ENCODE measurements at places on chromosomes 12 and 14.

GRCh38 chr14:99255621-99256482 lies 16.1 kb downstream of the BCL11B start:
- DNase-seq = peak; percentile 39

GRCh38 chr12:124032265-124032886 lies 59.4 kb downstream of the ZNF664 start:
- DNase-seq = peak; percentile 15

DNA sequence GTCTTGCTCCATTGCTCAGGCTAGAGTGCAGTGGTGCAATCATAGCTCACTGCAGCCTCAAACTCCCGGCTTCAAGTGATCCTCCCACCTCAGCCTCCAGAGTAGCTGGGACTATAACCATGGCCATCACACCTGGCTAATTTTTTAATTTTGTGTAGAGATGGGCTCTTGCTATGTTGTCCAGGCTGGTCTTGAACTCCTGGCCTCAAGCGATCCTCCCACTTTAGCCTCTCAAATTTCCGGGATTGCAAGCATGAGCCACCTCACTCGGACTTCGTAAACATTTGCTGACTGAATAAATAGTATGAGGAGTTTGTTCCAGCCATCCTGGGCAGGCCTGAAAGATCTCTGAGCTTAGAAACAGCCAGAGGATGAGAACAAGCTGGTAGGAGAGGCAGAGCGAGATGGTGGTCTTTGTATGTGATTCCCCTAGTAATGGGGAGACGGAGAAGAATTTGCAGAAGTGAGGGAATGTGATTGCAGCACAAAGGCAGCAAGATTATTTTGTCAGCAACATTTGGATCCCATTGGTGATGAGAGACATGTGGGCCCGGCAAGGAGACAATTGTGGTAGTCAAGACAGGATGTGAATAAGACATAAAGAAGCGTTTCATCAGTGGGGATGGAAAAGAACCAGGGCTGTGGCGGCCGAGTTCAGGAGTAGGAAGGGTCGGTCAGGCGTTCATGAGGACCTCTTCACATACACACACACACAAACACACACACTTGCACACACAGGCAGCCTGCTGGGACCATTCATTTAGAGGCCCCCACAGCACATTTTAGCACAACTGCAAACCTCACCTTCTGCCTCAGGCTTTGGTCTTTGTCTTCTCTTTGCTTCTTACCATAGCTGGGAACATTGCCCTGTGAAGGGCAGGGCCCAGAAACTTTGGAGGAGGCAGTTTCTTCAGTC lies 155.5 kb downstream of the ZFP36L1 start:
- peak; percentile 60 for DNase-seq

DNA sequence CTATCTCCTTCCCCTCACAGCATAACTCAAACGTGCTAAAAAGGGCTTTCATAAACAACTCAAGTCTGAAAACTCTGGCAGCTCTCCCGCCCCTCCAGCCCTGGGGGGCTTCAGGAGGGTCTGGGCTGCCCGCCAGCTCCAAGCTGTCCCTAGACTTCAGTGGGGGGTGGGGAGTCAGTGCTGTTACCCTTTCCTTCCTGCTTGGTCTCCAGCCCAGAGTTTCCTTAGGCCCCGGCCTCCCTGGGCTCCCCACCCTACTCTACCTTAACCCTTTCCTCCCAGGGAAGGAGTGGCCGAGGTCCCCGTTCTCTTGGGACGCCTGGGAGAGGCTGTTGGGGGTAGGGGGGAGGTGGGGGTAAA lies 530 bp upstream of the NYNRIN start:
- DNase-seq = no peak

DNA sequence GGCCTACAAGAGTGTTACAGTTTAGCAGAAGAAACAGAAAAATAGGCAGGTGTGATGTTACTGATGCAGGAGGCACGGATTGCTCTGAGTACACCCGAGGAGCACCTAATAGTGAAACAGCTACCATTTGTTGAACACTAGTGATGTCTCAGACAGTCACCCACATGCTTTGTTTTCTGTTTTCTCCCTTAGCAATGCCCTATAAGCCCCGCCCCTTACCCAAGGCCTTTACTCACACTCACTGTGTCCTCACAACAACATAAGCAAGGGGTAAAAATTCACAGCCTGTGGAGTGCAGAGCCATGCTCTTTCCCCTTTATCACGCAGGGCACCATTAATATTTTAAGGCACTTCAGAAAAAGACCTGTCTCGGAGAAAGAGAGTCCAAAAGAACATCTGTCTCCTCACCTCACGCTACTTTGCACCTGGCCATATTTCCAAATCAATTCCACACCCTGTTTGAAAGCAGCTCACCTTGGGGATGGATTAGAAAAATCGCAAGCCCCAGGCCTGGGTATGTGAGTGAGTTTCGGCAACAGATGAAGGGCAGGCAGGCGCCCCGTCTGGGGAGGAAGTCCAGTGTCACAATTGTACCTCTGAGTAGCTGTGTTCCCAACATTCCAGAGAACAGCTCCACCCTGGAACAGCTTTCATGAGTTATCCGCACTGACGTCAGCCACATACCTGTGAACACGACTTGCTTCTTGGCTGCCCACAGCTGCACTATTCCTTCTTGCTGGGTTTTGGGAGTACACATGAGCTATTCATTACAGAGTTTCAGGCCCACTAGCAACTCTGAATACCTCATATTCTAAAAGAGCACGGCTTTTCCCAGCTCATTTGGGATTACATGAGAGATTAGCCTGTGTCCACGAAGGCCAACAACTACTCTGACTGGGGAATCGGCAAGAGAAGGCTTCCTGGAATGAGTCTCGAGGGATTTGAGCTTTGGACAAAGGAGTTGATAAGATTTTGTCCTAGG lies 26.0 kb downstream of the MAPK1IP1L start:
- DNase-seq = peak; percentile 36

GRCh38 chr14:37590428-37591139 lies 4.5 kb downstream of the FOXA1 start:
- no peak for DNase-seq

- DNase-seq = no peak
Observed at GRCh38 chr14:100606687-100607610, 19.7 kb upstream of the BEGAIN start.

DNA sequence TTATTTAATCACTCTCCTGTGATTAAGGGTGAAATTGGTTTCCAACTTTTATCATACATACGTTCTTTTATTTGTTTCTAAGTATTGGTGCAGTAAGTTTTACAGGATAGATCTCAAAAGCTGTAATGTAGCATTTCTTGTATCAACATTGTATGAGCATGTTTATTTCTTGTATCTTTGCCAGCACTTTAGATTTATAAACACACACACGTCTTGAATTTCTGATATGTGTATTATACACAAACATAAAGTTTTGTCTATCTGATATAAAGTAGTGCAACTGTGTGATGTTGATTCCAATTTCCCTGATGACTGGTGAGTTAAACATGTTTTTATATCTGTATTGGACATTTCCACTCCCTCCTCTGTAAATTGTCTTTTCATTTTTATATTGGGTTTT lies 134.7 kb downstream of the NOVA1 start:
- DNase-seq = no peak

DNA sequence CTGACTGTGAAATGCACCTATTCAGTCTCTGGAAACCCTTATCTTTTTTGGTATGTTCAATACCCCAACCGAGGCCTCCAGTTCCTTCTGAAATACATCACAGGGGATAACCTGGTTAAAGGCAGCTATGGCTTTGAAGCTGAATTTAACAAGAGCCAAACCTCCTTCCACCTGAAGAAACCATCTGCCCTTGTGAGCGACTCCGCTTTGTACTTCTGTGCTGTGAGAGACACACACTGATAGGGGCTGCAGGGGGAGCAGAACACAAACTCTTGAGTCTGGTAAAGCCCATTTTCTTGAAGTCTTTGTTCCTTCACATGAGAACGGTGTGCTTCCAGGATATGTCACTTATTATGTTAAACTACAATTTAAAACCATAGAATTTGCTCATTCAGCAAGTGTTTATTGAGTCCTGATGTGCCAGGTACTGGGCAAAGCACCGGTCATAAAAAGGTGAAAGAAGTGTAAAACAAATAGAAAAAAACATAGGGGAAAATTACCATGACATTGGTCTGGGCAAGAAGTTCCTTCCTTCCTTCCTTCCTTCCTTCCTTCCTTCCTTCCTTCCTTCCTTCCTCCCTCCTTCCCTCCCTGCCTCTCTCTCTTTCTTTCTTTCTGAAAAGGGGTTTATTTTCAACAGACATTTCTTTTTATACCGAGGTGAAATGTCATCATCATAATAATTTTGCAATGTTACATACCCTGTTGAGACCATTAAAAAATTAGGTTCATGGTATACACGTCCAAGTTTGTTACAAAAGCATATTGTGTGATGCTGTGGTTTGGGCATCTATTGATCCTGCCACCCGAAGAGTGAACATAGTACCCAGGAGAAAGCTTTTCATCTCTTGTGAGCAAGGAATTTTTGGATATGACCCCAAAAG lies 50.7 kb upstream of the OR4E1 start:
- DNase-seq = no peak

DNA sequence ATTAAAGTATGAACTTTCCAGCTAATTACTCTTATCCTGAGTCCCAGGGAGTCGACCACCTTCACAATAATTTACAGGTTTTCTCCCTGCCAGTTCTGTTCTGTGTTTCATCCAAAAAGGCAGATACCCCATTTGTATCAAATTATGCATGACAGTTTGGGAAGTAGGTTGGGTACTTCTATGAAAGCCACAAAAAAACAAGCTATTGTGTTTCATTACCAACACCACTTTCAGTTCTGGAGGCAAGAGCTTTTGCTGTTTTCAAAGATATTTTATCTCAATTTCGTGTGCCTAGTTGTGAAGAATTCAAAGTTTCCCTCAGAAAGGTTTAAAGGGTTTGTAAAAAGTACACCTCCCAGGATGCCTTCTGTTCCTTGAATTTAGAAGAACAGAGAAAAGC lies 557.4 kb downstream of the FLRT2 start:
- DNase-seq = no peak

DNA sequence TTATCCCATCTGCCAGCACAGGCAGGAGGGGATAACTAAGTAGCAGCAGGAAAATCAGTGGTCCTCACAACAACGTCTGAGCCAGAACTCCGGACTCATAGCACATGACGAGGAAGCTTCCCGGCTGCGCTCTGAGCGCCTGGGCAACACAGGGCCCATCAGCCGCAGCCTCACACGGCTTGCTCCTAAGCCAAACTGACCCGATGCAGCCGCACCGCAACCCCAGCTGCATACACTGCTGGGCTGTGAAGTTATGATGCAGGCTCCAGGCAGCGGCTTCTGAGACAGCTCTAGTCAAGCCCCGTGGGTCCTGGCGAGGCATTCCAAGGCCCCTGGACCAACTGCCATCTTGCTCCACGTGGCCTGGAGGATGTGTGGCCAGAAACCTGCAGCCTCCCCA lies 28.1 kb downstream of the ZFYVE21 start:
- no peak for DNase-seq

GRCh38 chr12:74732164-74732784 lies 194.6 kb downstream of the ATXN7L3B start:
- DNase-seq = no peak

GRCh38 chr12:44875417-44875953 lies 630 bp downstream of the NELL2 start:
- peak; percentile 29 for DNase-seq

GRCh38 chr12:25651931-25652330 lies 98.8 kb upstream of the LMNTD1 start:
- DNase-seq = no peak

DNA sequence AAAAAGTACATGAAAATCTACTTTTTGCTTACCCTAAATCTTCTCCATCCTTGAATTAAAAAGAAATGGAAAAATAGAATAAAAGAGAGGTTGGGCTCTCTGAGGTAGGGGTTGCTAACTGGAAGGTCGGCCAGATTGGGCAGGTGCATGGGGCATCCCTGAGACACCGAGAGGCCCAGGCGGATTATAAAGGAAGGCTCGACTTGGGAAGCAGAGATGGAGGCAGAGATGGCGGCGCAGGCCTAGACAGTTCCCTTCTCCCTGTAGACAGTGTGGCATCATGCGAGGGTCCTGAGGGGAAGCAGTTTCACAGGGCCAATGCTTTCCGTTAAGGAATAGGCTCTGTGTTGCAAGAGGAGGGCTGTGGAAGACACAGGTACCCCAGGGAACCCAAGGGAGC lies 3.7 kb upstream of the KRT74 start:
- DNase-seq = no peak

- DNase-seq = no peak
Observed at GRCh38 chr12:114982760-114983159, 298.8 kb upstream of the TBX3 start.

DNA sequence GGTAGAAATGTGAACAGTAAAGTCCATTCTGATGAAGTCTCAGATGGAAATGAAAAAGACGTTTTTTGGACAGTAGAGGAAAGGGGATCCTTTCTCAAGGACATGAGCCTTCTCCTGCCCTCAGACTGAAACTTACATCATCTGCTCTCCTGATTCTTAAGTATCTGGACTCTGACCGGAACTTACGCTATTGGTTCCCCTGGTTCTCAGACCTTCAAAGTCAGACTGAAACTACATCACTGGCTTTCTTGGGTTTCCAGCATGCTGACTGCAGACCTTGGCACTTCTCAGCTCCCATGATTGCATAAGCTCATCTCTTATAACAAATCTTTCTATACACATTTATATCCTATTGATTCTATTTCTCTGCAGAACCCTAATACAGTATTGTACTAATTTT lies 291.0 kb downstream of the SNAPC1 start:
- DNase-seq = no peak

DNA sequence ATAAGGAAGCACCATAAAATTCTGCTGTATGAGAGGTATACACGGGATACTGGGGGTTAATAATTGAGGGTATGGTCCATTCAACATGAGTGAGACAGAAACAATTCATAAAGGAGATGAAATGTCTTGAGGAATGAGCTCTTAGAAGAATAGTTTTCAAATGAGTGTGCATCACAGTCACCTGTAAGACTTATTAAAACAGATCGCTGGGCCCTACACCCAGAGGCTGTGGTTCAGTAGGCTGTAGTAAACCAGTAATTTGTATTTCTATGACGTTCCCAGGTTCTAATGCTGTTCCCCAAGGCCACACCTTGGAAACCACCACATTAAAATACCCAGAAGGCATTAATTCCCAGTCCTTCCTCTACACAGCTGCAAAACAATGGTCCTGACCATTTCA lies 49.6 kb downstream of the CAND1 start:
- DNase-seq = no peak

DNA sequence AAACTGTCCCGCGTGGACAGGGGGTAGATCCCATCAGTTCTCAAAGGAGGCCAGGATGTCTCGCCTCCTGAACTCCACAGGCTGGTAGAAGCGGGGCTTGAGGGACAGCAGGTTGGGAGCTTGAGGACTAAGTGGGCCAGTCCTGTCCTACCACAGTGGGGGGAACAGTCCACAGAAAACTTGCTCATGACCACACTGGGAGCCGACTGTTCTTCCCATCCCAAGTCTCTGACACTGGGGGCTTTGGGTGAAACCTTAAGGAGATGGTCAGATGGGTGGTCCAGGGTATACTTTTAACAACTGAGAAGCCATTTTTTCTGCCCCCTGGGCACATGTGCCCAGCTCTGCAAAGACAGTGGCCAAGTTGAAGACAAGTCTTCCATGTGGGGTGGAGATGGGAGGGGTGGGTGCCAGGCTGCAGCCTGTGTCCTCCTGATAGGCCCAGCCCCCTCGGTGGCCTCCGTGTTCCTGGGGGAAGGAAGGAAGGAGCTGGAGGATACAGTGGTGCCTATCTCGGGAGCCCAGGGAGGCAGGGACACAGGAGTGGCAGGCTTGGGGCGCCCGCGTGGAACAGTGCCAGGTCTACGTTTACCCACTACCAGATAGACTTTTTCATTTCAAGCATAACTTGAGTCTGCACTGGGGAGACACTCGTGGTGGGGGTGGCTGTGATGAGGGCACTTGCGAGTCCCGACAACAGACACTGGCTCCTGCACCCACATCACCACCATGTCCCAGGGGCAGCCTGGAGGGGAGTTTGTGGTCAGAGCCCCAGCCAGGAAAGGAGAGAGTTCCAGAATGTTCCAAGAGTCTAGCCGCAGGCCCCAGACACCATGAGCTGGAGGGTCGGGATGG lies 14.7 kb downstream of the RHOF start:
- no peak for DNase-seq

Measured in CD4-positive, alpha-beta T cell treated with Interleukin-6 for 4 hours (primary cell).